Activated T-cell treated with anti-CD3 and anti-CD28 coated beads for 48 hours (primary cell): ENCODE measurements at places on chromosomes 6 and 20.

DNA sequence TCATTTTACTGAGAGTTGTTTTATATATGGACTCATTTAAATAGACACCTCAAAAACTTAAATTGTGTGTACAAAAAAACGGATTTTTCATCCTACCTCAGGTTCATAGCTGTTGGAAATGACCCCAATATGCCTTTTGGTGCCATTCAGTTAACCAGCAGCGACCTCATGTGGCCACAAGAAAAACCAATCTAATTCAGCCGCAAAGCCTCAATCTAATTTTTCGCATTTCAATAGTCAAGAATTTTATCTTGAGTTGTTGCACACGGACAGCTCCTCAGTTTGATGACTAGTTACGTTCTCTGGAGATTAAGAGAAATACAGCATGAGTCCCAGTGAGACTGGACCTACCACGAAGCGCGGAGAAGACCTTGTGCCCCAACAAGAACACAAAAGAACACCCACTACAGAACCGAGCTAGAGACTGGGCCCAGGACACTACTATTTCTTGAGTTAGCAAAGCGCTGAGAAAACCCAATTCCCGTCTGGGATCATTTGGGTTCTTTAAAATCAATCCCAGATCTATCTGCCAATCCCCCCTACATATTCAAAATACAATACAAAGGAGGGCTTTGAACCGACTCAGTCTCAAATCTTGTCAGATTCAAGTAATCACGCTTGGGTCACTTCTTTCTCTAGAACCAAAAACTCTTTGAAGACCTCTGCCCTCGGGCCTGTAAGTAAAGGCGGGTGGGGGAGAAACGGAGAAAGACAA, 1.1 kb downstream of the TCP11 start:
- DNase-seq: peak; percentile 28

- no peak for DNase-seq
These were observed 256.8 kb upstream of the PMEPA1 start for GRCh38 chr20:57966620-57967019.

GRCh38 chr20:34180460-34181120, 60.6 kb upstream of the ASIP start:
- DNase-seq: no peak

DNA sequence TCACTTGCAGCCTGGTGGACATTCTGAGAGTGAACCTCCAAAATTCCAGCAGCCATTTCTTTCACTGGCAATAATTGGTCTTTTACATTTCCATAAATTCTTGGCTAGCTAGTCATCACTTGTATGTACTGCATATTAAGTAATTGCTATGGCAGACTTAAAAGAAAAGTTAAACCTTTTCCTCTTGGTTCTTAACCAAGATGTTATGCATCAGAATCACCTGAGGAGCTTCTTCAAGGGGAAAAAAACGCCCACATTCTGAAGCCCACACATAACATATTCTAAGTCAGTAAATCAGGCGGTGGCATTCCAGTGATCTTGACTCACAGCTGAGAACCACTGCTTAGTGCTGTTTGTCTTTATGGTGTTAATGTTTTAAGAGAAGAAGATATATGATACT, 37.0 kb downstream of the CDC40 start:
- no peak for DNase-seq

DNA sequence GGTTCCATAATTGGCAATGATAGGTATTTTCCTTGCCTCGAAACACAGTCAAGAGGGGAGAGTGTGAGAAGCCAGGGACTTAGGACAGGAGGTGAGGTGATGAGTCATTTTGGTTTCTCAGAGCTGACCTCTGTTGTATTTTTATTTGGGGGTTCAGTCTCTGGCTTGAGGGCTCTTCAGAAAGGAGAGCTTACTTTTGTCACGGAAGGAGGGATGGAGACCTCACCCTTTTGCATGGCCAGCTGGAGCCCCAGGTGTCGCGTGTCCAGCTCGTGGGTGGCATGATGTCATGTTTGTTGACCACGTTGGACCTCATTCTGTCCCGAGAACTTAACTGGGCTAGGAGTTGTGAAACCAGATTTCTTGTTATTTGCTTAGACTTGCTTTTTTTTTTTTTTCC, 293.9 kb downstream of the QKI start:
- no peak for DNase-seq

DNA sequence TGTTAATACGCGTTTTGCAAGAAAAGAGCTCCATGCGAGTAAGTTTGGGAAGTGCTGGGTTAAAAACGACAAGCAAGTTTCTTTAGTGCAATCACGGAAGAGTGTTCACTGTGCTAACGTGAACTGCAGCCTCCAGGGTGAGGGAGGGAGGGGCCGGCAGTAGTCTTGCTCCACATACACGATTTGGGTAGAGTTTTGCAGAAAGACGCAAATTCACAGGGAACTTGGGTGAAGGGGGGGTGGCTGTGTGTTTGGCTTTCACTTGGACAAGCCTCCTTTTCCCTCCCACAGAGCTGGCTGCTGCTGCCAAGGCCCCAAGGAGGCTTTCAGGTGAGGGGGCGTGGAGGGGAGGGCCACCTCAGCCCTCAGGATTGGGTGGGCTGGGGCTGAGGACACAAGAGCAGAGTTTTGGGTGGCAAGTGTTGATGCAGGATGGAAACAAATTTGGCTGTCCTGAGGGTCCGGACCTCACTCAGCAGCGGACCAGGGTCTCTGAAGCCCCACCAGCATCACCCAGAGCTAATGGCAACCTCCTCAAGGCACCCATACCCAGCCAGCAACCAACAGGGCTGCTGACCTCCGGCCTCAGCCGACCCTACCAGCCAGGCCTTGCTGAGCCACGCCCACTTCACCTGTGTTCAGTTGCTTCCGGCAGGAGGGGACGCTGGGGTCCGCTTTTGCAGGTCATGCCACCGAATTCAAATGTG, 204.5 kb downstream of the ERMARD start:
- DNase-seq: no peak

DNA sequence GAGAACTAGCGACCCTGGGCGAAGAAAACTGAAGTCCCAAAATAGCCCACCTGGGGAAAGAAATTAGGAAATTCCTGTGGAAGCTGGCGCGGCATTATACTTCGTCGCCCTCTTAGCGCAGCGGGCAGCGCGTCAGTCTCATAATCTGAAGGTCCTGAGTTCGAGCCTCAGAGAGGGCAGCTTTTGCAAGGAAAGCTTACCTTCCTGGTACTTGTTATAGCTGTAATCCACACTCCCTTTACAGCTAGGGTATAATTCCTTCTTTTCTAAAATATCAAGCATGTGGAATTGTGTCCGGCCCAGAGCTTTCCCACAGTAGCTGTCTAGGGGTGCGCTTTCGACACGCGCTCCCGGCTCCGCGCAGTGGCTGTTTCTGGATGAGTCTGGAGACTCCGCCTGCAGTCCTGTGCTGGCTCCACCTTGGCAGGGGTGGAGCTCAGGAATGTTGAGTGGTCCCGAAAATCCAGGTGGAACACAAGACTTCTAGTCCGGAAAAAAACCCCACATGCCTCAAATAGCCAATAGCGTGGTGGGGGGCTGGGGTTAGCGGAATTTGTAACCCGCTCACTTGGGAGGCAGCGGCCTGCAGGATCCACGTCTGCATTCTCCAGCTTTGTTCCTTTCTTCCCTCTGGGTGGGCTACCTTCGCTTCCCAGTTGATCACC, 83.7 kb upstream of the ZNF322 start:
- DNase-seq: peak; percentile 21

DNA sequence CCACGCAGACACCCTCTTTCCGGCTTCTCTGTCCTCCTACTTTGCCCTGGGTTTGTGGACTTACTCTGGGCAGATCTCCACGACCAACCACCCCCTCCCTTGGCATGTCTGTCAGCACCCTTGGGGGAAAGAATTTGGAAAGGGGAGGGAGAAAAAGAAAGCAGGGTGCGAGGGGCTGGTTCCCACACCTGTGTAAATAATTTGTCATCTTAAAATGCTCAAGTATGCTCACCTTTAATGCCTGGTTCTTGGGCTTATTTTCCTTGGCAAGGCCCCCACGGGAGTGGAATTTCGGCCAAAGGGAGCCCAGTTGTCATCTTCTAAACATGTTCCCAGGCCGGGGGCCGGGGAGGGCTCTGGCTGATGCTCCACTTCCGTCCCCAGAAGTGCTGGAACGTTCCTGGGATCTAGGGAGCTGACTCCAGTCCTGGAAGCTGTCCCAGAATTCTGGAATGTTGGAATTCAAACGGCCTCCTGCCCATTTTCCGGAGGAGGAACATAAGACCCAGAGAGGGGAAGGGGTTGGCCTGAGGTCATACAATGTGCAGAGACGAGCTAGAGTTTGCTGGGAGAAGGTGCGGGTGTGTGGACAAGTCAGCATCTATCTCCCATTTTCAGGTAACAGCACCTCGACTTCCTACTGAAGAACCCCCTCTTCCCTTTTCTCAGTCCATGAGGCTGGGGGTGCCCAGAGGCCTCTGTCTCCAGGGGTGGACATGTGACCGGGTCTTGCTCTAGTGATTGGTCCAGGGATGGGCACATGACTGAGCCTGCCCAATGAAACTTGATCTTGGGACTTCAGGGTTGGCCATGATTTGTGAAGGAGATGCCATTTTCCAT, 122.3 kb downstream of the CEBPB start:
- DNase-seq: no peak

DNA sequence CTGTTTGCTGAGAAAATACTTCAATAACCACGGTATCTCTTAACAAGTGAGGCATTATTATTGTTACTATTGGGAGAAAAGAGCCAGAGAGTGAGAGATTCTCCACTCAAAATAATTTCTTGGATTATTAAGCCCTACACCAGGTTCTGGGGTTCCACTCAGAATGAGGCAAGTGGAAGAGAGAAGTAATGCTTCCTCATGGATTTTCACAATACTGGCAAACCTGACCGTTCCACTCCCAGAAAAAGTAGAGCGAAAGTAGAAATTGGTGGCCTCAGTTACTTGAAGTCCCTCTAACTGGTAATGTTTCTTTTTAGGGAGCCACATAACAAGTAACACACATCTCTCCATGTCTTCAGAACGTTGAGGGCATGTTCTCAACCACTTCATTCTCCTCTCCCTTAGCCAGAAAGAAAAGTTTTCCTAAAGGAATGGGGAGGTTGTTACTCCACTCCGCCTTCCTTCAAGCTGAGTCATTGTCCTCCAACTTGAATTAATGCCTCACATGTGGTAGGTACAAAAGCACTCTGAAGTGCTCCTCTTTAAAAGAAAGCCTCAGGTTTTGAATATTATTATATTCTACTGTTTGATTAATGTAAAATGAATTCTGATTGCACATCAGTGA, 1.9 kb downstream of the BAG2 start:
- DNase-seq: no peak

DNA sequence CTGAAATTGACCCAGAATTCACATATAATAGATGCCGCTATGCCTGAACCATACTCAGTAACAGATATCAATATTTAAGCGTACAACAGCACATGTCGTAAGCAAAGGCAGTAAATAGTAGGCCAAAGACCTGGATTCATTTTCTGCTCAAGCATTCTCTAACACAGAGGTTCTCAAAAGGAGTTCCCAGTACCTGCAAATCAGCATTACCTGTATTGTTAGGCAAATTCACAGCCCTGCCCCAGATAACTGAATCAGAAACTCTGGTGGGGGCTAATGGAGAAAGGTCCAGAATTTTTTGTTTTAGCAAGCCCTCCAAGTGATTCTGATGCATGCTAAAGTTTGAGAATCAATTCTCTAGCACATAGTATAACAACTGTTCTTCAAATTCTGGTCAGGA, 36.0 kb downstream of the RSPO3 start:
- no peak for DNase-seq
